ENCODE measurements at places on chromosomes 11 and 22.

DNA sequence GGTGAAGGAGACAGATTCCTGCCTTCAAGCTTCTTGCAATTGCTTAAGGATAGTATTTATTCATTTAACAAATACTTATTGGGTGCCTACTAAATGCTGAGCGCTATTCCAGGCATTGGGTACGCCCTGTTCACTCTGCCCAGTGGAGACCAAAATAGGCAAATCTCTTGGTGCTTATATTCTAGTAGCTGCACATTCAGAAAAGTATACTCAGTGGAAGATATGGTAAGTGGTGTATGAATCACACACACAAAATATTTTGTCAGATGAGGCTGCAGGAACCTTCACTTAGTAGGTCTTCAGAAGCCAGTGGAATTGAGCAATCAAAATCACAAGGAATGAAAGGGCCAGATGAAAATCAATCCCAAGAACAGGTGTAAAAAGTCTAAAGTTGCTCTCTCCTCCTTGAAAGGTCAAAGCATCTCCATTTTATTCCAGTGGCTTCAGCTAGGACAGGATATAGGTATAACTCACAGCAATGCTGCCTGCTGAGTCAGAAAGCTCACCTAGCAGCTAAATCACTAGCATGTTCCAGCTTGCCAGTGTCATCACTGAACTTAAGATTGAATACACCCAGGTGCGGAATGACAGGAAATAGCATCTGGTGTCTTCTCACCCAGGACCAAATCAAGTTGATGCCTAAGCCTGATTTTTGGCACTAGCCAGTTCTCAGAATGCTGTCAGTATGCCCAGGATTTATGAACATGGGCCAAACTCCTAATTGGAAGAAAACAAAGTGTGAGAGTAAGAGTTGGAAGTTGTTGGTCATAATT, 83.9 kb downstream of the AMOTL1 start:
- no peak for DNase-seq

- DNase-seq, result peak; percentile 61
Observed at GRCh38 chr11:134272381-134273316, 3.5 kb upstream of the GLB1L3 start.

DNA sequence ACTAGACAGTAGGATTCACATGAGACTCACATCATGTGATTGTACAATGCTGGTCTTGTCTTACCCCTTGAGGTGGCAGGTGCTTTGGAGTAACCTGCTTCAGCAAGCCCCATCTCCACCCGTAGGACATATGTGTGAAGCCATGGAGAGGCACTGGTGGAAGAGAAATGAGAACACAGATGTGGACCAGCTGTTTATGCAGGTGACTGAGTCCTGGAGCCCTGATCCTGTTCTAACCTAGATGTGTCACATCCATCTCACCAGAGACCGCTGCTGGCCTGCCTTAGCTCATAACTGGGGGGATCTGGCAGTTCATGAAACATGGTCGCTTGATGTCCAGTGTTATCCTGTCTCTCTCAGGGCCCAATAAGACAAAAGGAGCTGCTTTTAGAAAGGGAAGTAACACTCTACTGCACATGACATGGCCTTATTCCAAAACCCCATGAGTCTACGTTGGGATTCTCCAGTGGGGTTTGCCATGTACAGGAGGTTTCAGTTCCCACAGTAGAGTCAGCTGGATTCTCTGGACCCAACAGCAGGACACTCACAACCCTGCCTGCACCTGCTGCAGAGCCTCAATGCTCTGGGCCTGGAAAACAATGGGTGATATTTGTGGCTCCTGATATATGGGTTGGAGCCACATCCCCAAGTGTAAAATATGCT, 62.0 kb downstream of the GGTLC2 start:
- DNase-seq, result no peak

- no peak for DNase-seq
Observed at GRCh38 chr22:16914006-16914405, 88.8 kb upstream of the XKR3 start.

DNA sequence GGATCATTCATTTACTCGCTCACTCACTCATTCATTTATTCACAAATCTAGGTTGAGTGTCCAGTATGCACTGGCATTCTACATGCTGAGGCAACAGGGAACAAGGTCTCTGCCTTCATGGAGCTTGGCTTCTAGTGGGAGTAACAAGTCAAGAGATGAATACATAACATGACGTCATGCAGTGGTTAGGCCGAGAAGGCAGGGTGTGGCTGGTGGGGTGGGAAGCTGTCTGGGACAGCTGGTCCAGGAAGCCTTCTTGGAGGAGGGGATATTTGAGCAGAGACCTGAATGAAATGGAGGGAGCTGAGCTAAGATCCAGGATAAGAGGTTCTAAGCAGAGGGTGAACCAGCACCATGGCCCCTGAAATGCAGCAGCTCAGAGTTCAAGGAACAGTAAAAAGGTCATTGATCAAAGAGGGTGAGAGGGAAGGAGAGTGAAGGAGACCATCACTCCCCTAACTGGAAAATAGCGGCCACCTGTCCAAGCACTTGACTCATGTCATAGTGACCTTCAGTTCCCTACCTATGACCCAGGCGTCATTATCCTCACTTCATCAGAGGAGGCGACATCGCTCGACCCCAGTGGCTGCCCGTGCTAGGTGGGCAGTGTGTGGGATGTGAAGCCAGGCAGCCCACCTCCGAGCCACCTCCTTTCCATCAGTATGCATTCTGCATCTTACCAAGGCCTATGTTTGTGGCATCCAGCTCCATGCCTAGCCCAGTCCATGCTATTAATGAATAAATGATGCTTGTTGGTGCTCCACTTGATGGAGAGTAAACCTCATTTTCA, 105.0 kb downstream of the TSPAN18 start:
- DNase-seq, result no peak

GRCh38 chr11:81007046-81007445, 1566.2 kb upstream of the TENM4 start:
- DNase-seq, result no peak

DNA sequence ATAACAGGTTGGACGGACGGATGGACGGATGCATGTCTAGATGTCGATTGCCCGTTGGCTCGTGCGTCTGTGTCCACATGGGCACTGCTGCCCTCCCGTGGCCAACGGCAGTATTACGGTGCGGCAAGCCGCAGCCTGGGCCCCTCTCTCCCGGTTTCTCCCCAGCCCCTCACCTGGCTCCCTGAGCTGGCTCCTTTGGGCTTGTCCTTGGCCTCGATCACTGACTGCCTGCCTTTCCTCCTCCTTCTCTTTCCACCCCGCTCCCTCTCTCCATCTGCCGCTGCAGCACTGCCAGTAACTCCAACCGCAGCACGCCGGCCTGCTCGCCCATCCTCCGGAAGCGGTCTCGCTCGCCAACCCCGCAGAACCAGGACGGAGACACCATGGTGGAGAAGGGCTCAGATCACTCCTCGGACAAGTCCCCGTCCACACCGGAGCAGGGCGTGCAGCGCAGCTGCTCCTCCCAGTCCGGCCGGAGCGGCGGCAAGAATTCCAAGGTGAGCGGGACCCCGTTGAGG, 77.3 kb downstream of the SCN3B start:
- no peak for DNase-seq

DNA sequence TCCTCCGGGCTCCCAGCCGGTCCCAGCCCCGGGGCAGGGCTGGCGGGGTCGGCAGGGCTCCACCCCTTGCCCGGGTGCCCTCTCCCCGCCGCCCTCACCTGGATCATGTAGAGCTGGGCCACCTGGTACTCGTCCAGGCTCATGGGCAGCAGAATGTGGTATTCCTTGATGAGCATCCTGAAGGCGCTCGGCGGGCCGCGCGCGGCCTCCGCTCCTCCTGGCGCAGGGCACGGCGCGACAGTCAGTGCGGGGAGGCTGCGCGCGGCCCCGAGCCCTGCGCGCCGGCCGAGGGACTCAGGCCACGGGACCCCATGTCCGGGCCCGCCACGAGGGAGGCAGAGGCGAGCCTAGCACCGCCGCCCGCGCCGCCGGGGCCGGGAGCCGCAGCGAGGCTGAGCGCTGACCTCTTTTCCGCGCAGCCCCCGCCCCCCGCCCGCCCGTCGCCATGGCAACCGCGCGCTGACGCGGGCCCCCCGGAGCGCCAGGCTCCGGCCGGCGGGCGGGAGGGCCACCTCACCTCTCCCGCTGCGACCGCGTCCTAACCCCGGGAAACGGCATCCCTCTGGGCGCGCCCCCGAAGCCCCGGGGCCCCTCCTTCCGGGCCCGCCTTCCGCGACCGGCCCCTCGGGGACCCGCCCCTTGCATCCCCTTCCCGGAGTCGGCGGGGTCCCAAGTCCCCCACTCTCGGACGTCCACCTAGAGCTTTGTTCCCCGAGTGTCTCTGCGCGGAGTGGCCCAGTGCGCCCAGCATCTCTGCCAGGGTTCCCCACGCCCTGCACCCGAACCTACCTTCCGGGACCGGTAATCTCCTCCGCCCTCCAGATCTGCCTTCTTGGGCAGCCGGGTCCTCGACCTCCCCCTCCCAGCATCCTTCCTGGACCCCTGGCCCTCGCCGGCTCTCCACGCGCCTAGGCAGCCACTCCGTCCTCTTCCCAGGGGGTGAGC, 886 bp downstream of the PITPNM1 start:
- no peak for DNase-seq

DNA sequence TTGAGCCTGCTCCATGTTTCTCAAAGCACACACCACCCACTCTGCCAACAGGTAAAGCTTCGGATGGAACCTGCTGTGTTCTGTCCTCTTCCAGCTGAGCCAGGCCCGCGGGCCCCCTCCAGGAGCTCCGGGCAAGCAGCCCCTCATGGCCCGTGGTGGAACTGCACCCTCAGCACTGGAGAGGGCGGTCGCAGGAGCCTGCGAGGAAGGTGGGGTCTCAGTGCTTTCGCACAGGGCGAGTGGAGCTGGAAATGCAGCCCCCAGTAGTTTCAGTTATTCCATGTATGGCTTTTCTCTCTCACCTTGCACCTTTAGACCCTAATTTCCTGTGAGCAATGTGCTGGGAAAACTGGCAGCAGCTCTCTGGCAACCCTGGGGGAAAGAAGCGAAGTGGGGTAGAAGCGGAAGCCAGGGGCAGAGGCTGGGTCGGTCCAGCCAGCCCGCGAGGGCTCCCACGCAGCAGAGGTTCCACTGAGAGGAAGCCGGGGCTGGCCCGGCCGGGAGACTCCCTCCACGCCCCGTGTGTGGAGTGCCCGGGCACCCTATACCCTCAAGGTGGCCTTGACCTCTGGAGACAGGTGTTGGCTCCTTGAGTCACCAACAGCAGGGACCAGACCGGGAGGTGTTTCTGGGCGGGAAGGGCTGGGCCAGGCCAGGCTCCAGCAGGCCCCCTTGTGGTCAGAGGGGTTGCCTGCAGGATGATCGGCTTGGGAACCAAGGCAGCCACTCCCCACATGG, 119.9 kb upstream of the TMEM45B start:
- no peak for DNase-seq

DNA sequence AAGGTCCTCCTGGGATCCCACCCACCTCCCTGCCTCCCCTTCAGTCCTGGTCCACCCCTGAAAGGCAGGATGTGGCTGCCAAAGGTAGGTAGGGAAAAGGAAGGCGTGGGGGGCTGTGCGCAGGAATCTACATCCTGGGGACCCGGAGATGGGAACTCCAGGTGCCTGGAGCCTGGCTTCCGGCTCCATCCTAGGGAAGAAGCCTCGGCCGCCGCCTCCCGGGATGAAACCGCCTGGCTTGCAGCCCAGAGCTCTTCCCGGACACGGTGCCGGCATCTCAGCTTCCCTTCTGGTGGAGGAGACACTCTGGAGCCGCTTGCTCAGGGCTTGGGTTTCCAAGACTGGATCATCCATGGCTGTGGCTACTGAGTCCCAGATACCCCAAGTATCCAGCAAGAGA, 33.3 kb upstream of the PDGFB start:
- DNase-seq, result no peak

GRCh38 chr11:2433106-2433925, 11.0 kb downstream of the TRPM5 start:
- DNase-seq, result no peak

Measured in NCI-H187 (cell line).